ENCODE measurements at places on chromosomes 1 and 21.

- no peak for DNase-seq
These were observed 10.6 kb upstream of the KIFAP3 start for GRCh38 chr1:170085091-170085490.

DNA sequence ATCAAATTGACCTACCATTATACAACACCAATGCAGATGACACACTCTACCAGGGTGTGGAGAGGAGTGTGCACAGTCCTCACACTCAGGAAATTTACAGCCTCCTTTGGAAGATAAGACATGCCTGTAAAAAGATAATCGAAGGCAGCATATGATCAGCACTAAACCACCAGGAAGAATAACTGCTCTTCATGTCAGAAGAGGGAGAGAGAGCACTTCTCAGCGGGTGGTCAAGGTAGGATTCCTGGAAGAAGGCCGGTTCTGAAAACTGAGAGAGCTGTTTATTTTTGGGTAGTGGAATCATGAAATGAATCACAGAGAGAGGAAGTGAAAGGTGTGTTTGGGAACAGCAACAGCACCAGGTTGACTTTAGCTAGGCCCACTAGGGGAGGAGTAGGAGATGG is 14.0 kb upstream of the ZNF697 start:
- DNase-seq, result no peak

- DNase-seq, result no peak
These were observed 1.4 kb downstream of the PPM1J start for GRCh38 chr1:112713466-112714312.

DNA sequence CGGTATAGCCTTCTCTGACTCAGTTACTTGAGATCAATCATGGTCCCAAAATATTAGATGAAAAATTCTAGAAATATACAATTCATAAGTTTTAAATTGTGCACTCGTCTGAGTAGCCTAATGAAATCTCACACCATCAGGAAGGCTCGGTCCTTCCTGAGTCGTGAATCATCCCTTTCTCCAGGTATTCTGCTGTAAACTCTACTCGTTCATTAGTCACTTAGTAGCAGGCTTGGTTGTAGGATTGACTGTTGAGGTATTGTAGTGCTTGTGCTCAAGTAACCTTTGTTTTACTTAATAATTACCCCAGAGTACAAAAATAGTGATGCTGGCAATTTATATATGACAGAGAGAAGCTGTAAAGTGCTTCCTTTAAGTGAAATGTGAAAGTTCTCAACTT is 238.7 kb downstream of the OLFM3 start:
- no peak for DNase-seq

DNA sequence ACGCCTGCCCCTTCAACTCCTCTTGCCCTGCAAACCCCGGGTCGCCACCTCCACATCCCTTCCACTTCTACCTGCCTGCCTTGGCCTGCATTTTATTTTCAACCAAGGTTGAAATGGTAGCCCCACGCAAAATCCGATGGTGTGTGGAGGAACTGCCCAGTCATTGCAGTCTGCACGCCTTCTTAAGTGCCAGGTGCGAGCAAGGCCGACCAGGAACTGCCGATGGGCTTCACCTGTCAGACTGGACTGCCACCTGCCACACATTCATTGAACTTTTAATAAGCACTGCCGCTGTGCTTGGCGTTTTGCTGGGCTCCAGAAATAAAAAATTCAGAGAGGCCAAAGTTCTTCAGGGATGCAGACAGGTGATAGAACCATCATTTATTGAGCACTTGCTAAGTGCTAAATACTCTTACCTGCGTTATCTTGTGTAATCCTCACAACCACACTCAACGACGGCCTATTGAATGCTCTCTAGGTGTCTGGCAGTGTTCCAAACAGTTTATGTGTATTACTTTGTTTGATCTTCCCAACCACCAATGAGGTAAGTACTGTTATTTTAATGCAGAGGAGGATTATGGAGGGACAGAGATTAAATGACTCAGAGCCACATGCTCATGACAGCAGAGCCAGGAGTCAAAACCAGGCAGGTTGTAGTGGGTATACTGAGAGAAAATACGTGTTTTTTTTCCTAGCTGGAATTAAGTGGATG is 36.2 kb downstream of the CACHD1 start:
- DNase-seq, result no peak

- DNase-seq, result no peak
These were observed 12.7 kb upstream of the S100A11 start for GRCh38 chr1:152049291-152050083.

- no peak for DNase-seq
These were observed 41.5 kb downstream of the TAS1R2 start for GRCh38 chr1:18817795-18818435.

GRCh38 chr1:19567041-19567440 is 77.1 kb upstream of the NBL1 start:
- no peak for DNase-seq

- DNase-seq, result no peak
These were observed 1.5 kb downstream of the PLK3 start for GRCh38 chr1:44801491-44802305.

GRCh38 chr1:155909894-155910293 is 1.3 kb downstream of the RIT1 start:
- no peak for DNase-seq

GRCh38 chr1:152252157-152252556 is 28.2 kb upstream of the HRNR start:
- no peak for DNase-seq

- no peak for DNase-seq
These were observed 1.1 kb upstream of the THEM5 start for GRCh38 chr1:151854658-151855057.

GRCh38 chr1:32919811-32920733 is 18.9 kb upstream of the TMEM54 start:
- DNase-seq, result no peak

DNA sequence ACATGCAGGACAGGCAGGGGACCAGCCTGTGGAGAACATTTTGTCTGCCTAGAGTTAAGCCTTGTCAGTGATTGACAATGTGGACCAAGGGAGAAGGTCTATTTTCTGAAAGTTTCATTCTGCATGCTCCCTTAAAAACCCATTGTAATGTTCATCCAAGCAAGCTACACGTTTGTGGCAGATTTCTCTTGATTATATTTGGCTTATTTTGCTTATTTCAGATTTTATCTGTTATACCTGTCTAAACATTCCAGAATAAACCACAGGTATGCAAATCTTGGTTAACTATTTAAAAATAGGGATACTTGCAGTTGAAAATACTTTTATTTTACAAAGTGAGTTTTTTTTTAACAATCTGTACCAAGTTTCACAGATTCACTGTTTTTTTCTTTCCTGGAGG is 78.2 kb upstream of the F3 start:
- DNase-seq, result no peak

DNA sequence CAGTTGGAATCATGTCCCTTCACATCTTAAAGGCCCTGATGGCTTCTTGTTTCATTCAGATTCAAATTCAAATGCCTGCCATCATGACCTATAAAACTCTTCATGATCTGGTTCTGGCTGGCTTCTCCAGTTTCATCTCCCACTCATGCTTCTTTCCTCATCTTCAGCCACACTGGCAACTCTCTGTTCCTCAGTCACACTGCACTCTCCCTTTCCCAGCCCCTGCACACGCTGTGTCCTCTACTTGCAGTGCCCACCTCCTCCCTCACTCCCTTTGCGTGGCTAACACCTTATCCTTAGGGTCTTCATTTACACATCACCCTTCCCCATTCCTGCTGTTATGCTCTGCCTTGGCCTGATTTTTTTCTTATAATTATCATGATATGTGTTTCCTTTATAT is 120.6 kb upstream of the LMO4 start:
- DNase-seq, result no peak

DNA sequence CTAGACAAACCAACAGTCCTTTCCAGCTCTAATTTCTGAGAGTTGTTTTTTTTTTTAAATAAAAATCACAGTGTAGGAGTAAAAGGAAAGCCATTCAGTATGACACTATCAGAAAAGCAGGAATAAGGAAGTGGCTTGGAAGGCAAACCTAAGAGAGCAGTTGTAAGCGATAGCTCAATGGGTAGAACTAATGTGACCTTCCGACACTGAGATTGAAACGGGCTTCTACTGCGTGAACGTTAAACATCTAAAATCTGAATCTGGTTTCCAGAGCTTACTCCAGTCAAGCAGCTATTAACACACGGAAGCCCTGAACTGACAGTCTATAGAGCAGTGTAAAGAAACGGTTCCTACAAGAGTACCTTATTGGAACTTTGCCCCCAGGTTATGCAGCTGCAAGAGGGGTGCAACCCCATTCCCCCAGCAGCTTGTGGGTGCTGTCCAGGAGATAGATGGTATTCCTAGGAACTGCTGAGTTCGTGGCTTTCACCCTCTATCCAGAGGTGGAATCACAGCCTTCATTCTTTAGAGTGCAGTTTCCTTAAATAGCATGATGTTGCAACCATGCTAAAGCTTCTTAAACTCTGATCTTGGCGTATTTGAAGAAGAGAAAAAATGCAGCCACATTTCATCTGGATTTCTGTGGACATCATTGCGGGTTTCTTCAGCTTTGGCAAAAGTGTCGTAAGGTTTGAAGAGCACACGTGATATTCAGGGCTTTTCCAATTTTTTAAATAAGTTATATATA is 3.3 kb upstream of the IRF2BP2 start:
- DNase-seq, result no peak

- DNase-seq, result no peak
These were observed 12.5 kb downstream of the RIMS3 start for GRCh38 chr1:40652979-40653378.

DNA sequence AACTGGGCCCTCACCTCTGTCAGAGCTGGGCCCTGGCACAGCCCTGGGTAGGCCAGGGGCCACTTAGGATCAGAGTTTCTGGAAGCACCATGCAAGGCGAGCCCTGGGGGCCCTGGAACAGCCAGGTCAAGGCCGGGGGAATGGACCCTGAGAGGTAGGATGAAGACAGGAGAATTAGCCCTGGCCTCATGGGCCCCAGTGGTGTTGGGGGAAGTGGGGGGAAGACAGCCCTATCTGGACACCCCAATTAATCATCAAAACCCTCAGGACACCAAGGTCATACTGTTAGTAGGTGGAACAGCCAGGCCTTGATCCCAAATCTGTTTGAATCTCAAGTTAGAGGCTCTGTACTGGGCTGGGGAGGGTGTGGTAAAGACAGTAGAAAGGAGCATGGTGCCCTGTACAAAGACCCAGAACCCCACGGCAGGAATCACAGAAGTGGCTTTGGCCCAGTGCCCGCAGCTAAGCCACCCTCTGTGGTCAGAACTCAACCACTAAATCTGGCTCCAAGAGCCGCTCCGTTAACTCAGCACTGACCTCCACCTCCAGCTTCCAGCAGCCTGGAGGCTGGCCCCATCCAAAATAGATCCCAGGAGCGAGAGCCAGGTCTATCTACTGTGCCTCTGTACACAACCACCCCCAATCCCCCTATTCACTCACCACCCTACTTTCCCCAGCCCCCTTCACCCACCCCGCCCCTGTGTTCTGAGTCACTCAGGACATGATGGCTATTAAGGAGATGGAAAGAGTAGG is 14.0 kb upstream of the TRIM63 start:
- DNase-seq, result no peak

DNA sequence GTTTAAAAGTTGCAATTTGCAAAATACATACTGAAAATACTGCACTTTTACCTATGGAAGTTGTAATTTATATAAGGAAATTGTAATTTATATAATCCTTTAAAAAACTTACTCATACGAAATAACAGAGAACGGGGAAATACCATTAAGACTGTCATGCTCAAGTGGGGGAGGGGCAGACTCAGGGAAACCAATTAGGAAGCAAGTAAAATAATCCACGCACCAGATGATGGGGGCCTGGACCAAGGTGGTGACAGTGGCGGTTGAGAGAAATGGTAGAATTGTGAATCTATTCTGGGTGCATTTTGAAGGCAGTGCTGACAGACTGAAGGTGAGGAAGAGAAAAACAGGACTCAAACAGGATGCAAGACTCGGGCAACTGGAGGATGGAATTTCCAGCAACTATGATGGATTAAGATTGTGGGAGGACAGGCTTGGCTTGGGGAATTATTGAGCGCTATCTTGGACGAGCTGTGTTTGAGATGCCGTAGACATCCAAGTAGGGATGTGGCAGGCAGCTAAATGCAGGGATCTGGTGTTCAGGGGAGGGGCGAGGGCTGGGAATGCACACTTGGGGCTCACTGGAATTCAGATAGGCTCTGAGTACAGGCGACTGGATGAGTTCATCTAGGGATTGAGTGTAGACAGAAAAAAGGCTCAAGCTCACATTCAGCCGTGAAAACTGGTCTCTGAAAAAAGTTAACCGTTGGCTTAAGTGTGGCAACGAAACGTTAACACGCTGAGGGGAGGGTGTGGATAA is 977 bp downstream of the LCA5L start:
- DNase-seq, result no peak

DNA sequence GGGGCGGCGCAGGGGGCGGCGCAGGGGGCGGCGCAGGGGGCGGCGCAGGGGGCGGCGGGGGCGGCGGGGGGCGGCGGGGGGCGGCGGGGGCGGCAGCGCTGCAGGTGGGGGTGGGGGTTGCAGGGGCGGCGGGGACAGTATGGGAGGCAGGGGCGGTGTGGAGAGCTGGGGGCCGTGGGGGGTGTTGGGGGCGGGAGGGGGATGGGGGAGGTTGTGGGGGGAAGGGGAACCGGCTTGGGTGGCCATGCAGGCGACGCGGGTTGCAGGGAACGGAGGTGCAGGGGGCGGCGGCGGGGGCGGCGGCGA is 13.0 kb upstream of the SLC19A1 start:
- DNase-seq, result no peak

DNA sequence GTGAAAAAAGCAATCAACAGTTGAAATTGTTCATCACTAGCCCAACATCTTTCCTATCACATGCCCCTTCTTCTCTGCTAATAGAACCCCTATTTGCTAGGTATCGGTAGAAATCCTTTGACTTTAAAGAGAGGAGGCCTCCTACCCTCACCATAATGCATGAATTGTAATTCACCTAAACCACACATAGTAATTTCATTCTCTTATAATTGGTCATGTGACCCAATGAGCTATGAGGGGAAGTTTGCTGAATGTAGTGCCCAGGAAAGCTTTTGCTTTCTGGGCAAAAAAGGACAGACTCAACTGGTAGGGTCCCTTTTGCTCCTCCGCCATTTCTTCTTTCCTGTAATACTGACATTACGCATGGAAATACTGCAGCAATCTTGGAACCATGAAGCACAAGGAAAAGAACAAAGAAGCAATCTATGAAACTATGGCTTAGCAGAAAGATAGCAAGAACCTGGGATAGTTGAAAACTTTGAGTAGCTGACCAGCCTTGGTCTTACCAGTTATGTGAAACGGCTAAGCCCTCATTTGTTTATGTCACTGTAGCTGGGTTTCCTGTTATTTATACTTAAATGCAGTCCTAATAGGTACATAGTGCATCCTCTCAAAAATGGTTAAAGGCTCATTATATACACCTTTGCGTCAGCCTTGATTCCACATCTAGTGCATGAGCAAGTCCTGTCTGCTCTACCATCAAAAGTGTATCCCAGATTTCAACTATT is 10.2 kb upstream of the CHI3L2 start:
- DNase-seq, result no peak

- no peak for DNase-seq
These were observed 55.4 kb downstream of the EPRS1 start for GRCh38 chr1:219990782-219991510.

Data from stimulated activated CD4-positive, alpha-beta T cell treated with anti-CD3 and anti-CD28 coated beads, Interleukin-1b, Interleukin-23, amount 100 ng/mL, for 24 hours (primary cell).